ENCODE measurements at places on chromosomes 3 and 15.

DNA sequence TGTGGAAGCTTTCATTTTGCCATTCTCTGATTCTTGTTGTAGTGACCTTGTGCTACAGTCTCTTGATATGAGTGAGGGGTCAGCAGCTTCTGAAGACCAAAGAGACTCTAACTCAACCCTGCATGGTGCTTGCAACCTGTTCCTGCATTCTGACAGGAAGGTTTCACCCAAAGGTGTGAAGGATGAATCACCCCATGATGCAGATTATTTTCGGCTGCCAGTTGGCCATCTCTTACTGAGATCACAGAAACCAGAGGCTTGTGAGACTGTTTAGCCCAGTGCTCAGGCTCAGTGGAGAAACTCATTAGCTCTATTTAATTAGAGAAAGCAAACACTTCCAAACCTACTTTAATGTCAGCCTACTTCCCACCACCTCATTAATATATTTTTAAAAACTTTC lies 29.2 kb upstream of the TPRG1 start:
- DNase-seq, result no peak

GRCh38 chr15:78417754-78418630 lies 20.0 kb upstream of the IREB2 start:
- DNase-seq, result no peak

GRCh38 chr3:138051947-138052802 lies 42.2 kb downstream of the CLDN18 start:
- DNase-seq, result peak; percentile 42

GRCh38 chr3:184380185-184380626 lies 352 bp downstream of the CHRD start:
- DNase-seq, result peak; percentile 22

- no peak for DNase-seq
Measured at GRCh38 chr3:159947220-159947619, 41.4 kb upstream of the IL12A start.
